ENCODE measurements at places on chromosomes 13 and 19. TPM values are rescaled to one million over a fixed set of nuclear protein-coding genes. Genes with fewer than 3 reads are reported as not detected.

DNA sequence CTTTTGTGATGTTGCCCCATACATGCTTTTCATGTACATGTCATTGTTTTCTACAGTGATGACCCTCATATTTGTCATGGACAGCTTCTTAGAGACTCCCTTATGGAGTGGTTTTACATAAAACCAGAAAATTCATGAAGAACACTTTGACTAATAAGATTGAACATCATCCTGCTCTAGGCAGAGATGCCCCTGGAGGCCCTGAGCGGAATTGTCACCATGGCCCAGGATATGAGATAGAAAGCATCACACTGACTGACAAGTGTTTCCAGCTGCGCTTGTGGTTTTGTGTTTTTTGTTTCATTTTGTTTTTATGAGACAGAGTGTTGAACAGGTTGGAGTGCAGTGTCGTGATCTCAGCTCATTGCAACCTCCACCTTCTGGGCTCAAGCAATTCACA, 22.2 kb downstream of the ZNF701 start:
- no peak for DNase-seq
- H3K4me1 ChIP-seq = no peaks in the 10 kb centered on the region
- no peak overlapping the region for H3K27ac ChIP-seq

GRCh38 chr13:71619096-71619495, 247.9 kb downstream of the DACH1 start:
- no peak overlapping the region for H3K27ac ChIP-seq
- H3K27me3 ChIP-seq = no peaks in the 10 kb centered on the region
- H3K4me3 ChIP-seq = no peak overlapping the region
- DNase-seq = no peak
- H3K36me3 ChIP-seq = no peaks in the 10 kb centered on the region

Gene PCSK4
- total RNA-seq = 3.4 TPM

GRCh38 chr13:29849071-29849631, 1.3 kb downstream of the UBL3 start:
- DNase-seq = peak; percentile 46
- peak overlapping the region; percentile 88 for H3K27ac ChIP-seq
- H3K4me3 ChIP-seq = peak overlapping the region; percentile 86

DNA sequence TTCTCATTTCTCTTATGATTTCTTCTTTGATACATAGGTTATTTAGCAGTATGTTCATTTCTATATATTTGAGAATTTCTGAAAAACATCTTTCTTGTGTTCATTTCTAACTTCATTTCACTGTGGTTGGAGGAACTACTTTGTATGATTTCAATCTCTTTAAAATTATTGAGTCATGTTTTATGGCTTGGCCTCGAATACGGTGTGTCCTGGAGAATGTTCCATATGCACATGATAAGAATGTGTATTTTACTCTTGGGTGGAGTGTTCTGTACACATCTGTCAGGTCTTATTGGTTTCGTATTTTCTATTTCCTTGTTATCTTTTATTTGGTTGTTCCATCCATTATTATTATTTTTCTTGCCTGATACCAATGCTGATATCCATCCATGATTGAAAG, 22.9 kb downstream of the DNM2 start:
- H3K4me3 ChIP-seq = no peak overlapping the region
- no peak for DNase-seq
- H3K27ac ChIP-seq = no peak overlapping the region

GRCh38 chr19:36207605-36208252, 6.7 kb downstream of the ZNF565 start:
- H3K4me1 ChIP-seq = no peaks in the 10 kb centered on the region
- no peak overlapping the region for H3K4me3 ChIP-seq
